NCI-H1930 (cell line): ENCODE measurements at places on chromosomes 5 and 9.

DNA sequence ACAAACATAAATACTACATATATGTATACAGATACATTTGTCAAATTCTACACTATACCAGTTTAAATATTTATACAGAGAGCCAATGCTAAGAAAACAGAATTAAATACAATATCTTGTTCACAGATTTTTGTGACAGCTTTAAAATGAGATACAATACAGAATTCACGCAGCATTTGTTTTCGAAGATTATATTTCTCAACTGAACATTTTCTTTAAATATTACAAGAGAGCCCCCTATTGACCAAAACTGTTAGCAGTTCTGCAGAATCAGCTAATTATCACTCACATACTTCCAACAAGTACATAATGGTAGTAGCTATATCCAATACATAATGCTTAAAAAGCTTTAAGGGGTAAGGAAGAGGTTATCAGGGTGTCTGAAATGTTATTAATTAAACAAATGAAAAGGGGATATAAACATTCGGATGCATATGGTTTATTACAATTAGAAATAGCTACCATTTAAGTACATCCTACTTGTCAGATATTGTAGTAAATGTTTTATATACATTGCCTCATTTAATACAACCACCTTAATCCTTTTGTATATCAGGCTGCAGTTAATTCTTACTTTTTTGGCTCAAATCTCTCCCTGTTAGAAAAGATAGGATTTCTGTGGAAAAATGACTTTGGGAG lies 31.7 kb downstream of the ZDHHC21 start:
- no peak for DNase-seq

DNA sequence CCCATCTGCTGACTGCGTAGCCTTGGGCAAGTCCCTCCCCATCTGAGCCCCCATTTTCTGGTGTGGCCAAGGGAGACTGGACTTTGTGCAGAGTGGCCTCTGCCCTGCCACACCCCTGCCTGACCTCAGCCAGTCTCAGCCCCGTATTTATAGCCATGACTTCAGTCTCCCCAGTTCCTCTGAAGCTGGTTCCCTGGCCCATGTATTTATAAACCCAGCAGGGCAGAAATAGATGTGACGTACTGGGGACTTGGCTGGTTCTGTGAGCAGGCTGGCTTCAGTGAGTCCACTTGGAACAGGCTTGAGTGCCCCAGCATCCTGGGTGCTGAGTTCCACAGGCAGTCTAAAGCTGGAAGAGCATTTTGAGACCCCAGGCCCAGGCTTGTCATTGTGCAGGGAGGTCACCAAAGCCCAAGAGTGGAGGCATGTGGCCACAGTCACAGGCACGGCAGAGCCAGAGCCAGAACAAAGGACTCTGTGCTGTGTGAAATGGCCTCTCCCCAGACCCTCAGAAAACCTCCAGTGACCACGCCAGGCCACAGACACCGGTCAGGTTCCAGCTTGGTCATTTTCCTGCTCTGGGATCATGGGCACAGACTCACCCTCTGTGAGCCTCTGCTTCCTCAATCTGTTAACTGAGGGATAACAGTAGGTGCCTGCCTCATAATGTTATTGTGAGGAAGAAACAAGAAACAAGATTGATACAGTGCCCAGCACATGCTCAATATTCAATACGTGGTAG lies 30.4 kb upstream of the SYNPO start:
- DNase-seq, result no peak

- DNase-seq, result no peak
Measured at GRCh38 chr9:111630182-111630963, 761 bp upstream of the DNAJC25 start.

DNA sequence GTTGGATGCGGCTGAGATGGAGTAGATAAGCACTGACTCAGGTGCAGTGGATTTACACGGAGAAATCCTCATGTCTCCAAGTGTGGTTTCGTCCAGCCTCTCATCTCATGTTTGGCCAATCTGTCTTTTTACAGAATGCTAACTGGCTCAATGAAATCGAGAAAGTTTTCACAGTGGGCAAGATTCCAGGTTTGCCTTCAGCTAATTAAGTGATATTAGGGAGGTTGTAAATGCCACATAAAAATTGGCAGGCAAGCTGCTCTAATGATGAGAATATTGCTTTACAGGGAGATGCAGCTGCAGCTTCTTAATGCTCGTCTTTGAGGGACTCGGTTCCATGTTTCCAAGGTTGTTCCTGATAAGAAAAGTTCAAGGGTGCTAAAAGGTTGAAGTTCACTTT lies 23.7 kb downstream of the BARHL1 start:
- DNase-seq, result no peak

- DNase-seq, result no peak
Measured at GRCh38 chr5:143893638-143894037, 81.7 kb downstream of the HMHB1 start.

- DNase-seq, result no peak
Measured at GRCh38 chr5:151557466-151557865, 33.7 kb downstream of the FAT2 start.

DNA sequence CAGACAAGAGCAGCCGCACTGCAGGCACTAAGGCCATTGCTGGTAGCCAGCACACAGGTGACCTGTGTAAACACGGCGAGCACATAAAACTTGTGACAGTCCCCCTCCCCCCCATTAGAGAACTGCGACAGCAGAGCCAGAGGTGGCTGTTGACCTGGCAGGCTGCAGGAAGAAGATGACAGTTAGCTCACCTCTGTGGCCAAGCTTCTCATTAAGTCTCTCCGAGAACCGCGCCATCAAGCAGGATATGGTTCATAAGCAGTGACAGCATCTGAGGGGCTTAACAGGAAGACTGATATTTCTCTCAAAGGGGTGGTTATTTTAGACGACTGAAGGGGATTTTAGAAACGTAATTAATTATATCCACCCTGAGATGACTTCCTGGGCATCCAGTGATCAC lies 5.2 kb downstream of the SURF4 start:
- no peak for DNase-seq

GRCh38 chr5:95901676-95902627 lies 59.7 kb downstream of the ELL2 start:
- DNase-seq, result no peak

- DNase-seq, result no peak
Measured at GRCh38 chr5:83474991-83475390, 3.4 kb downstream of the VCAN start.

DNA sequence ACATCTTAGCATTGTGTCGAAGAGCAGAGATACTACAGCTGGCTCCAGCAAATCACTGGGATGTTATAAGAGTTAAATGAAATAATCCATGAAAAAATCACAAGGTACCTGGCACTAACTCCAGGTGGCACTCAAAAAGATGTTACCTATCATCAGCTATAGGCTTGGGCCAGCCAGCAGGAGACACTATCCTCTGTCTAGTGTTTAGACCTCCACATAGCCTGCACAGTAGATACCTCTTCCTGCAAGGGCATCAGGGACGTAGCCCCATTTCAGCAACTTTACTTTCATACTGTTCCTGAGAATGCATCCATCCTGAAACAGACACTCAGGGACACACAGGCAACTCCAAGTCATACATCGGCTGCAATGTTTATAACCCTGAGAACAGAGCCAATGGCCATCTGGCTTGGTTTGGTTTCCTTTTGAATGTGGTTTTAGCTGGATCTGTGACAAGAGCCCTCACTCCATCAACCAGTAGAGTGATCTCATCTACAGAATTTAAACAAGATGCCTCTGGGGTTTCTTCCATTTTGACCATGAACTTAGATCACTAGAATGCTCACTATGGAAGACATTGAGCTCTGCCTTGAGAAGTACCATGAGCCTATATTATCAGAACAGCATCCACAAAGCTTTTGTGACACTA lies 69.9 kb downstream of the TLE1 start:
- DNase-seq, result no peak
